ENCODE measurements at places on chromosomes 12 and 14.

GRCh38 chr12:2334689-2335088, 281.9 kb downstream of the CACNA1C start:
- DNase-seq = no peak

DNA sequence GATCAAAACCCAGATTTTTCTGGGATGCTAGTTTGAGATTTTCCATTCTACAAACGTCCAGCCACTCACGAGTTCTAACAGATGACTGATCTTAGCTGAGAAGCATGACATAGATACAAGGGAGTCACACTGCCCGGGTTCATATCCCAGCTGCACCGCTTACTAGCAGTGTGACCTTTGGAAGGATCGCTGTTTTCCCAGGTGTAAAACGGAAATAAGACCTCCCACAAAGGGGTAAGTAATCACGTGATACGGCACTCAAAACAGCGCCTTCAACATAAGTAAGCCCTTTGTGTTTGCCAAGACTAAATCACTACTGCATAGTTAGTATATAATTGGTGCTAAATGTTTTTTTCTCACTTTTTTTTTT, 624 bp upstream of the PWP1 start:
- DNase-seq = no peak

DNA sequence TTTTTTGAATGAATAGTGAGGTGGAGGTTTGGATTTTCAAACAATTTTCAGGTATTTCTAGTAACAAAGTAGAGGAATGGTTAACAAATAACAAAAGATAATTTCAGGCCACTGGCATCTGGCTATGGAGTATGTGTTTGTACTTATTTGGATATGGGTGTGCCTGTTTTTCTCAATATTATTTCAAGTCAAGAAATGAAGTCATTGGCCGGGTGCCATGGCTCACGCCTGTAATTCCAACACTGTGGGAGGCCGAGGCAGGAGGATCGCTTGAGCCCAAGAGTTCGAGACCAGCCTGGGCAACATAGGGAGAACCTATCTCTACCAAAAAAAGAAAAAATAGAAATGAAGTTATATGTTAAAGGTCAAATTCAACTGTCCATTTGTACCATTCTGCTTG, 13.9 kb downstream of the SLC35E3 start:
- no peak for DNase-seq

GRCh38 chr14:24377126-24377525, 9.1 kb downstream of the NFATC4 start:
- DNase-seq = no peak

DNA sequence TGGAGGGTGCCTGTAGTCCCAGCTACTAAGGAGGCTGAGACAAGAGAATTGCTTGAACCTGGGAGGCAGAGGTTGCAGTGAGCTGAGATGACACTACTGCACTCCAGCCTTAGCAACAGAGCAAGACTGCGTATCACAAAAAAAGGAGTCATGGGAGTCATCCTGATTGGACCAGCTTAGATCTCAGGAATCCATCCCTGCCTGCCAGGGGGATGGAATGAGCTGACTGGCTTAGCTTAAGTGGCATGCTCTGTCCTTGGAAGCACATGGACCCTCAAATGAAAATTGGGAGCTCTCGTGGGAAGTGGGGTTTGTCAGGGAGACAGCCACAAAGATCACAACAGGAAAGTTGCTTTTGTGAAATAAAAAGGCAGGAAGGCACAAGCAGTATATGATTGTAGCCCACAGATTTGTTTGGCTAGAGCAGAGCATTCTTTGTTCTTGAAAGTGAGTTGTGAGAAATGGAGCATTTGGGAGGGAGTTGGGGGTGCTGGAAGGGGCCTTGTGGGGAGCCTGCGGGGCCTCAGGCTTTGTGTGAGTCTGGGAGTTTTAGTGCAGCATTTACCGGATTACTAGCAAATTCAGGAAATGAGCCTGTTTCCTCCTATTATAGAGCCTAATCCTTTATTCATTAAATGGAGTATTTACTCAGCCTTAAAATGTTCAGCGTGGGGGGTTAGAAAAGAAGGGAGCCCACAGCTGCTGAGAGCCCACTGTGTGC, 30.7 kb downstream of the DGLUCY start:
- no peak for DNase-seq

DNA sequence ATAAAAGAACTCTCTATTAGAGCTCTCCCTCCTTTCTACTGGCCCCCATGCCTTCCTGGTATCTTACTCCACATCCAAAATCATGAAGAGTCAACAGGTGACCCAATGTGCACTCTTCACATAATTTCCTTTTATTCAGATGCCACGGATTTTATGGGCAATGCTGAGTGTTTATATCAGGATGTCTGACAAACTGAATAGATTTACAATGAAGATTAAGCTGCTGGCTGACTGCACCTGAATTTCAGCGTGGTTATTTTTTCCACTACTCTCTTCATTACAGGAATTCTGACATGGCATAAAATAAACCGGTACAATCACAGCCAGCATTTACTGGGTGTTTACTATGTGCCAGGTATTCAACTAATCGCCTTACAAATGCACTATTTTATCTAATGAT, 29.4 kb upstream of the CERS5 start:
- no peak for DNase-seq

GRCh38 chr12:107108995-107109508, 15.7 kb upstream of the CRY1 start:
- no peak for DNase-seq

Measured in stimulated activated CD8-positive, alpha-beta memory T cell treated with anti-CD3 and anti-CD28 coated beads, Interleukin-7, amount 100 ng/mL, for 1 hour (primary cell).